Fibroblast of pulmonary artery (primary cell): ENCODE measurements at places on chromosomes 7 and 10.

- DNase-seq: no peak
Observed at GRCh38 chr10:100739517-100740368, 5.6 kb upstream of the PAX2 start.

DNA sequence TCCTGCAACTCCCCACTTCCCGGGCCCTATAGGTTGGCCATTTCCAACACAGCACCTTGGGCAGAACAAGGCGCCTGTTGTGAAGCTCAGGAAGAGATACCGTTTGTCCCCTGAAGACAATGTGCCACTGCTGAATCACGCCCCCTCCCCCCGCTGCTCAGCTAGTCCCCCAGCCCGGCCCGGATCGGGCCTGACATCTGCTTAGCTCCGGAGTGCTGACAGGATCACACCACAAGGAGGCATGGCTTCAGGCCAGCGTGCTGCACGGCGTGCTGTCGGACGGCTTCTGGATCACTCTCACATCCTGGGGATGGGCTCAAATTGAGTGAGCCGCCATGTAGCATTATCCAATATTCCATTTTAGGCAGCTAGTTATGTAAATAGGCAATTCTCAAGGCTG is 62.1 kb upstream of the EFCAB10 start:
- peak; percentile 12 for DNase-seq

DNA sequence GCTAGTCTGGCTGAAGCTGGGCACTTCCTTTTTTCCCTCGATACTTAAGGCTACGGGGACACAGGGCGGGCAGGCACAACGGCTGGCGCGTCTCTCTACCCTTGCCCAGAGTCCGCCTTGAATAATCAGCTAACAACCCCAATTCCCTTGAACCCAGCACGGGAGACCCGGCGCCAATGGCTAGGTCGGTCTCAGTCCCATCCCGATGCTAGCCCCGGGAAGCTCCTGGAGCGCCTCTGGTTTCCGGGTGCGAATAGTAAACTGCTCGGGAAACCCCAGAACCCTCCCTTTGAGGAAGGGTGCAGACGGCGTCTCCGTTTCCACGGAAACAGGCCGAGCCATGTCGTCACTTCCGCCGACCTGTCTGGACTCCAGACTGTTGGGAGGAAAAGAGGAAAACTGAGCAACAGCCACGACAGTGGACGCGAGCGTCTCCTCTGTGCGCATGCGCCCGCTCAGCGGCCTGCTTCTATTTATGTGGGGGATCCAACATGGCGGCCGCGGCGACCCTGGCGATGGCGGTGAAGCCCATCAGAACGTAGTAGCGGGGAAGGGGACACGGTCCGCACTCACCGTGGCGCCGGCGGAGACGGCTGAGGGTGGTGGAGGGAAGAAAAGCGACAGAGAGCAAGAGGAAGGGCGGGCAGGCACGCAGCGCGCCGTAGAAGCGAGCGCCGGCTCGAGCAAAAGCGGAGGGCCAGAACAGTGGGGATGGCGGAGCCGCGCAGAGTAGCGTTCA is at the start of gene UBN2:
UBN2 (plus strand) TSS at position 464 of the 739 bp plus-strand sequence; CDS start at position 712, 248 bp downstream.
- DNase-seq: peak; percentile 98

- DNase-seq: no peak
Observed at GRCh38 chr10:83050815-83051214, 1088.5 kb upstream of the GHITM start.

DNA sequence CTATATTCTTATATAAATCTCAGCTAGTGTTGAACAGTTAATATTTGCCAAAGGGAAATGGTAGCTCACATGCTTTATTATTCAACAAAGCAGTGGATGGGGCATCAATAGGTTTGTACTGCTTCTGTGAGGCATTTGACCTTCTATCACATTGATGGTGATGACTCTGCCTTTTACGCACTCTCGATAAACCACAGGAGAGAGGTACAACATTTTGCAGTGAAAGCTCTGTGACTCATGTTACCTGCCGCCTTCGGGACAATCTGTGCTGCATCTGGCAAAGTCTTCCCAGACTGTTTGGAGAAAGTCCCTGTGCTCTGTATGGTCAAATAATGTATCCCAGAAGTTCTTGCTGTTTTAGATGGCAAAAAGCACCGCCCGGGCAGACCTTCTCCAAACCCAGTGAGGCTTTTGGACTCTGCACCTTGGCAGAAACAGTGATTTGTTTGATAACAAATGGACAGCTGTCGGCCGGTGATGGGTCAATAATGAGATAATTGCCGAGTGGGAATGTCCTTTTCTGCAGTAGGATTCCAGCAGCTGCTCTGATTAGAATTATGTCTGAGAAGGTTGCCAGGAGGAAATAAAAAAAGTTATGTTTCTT is 61.0 kb downstream of the PLPP4 start:
- no peak for DNase-seq
